ENCODE measurements at places on chromosomes 3 and 15. TPM values are rescaled to one million over a fixed set of nuclear protein-coding genes. Genes with fewer than 3 reads are reported as not detected.

PIF1 gene
- 19.1 TPM for total RNA-seq

- peak; percentile 66 for DNase-seq
Measured at GRCh38 chr3:179260949-179261765, 10.2 kb upstream of the KCNMB3 start.

CMTM7 gene
- total RNA-seq: 59.7 TPM

HCLS1 gene
- 234 TPM for total RNA-seq

MYLK gene
- total RNA-seq: 0.27 TPM

GRCh38 chr3:176737480-176738110 is 459.7 kb downstream of the TBL1XR1 start:
- no peak for DNase-seq

GRCh38 chr15:36691579-36692357 is 112.3 kb downstream of the CDIN1 start:
- DNase-seq: no peak

PTPRG gene
- 4.4 TPM for total RNA-seq

DNA sequence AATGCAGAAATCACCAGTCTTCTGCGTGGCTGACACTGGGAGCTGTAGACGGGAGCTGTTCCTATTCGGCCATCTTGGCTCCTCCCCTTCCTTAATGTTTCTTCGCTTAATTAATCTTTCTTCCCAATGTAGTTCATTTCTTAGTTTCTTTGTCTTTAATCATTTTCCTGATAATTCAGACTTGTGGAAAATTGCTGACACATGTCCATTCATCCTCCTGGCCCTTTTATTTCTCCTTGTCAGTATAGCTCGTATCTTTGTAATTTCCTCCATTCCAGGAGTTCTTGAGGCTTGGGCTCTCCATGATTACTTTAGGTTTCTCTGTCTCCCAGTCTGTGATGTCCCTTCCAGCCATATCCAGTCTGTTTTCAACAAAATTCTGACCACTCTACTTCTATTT is 98.7 kb downstream of the UBE2E2 start:
- DNase-seq: no peak

MESD gene
- total RNA-seq: 29.5 TPM

SCAMP5 gene
- total RNA-seq: 2.0 TPM

GRCh38 chr3:49173792-49174170 is 2.4 kb downstream of the KLHDC8B start:
- no peak for DNase-seq

- DNase-seq: no peak
Measured at GRCh38 chr3:129777806-129778205, 115.7 kb downstream of the TMCC1 start.

GRCh38 chr3:114847564-114847963 is 299.5 kb downstream of the ZBTB20 start:
- DNase-seq: no peak

DNA sequence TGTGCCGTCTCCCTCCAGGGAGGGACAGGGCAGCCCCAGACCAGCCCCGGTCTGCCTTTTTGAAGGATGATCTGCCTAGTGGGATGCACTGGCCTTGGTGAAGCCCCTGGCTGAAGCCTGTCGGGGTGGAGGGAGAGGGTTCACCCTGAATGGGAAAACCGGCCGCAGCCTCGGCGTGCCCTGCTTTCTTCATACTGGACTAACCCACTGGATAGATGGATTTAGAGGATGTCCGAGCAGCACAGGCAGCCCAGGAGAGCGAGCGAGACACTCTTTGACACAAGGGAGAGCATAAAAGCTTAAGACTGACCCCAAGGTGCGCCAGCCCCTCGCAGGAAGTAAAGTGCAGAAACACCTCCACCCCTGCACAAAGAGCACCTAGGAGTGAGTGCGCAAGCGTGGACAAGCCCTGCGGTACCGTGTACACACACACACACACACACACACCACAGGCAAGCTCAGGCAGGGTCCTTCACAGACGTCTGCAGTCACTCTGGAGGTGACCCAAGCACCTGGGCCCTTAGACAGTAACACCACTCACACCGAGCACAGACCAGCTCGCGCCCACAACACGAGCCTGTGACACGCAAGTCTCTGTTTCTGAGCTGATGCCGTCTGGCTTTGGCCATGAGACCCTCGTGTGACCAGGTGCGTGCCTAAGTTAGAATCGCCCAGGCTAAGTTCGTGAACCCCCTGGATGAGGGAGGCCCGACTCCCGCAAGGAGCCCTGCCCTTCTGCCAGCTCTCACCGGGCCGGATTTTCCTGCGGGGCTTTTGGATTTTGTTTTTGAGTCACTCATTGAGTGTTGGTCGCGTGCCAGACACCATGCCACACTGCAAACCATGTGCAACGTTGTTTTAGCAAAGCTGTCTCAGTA is 11.3 kb downstream of the SEMA4B start:
- no peak for DNase-seq

LCTL gene
- not detected for total RNA-seq

DNA sequence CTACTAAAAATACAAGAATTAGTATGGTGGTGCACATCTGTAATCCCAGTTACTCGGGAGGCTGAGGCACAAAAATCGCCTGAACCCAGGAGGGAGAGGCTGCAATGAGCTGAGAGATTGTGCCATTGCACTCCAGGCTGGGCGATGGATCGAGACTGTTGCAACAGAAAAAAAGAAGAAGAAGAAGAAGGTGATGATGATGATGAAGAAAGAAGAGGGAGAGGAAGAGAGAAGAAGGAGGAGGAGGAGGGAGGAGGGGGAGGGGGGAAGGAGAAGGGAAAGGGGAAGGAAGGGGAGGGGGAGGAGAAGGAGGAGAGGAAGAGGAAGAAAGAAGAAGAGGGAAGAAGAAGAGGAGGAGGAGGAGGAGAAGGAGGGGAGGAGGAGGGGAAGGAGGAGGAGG is 33.2 kb upstream of the ZNF710 start:
- DNase-seq: no peak

DNA sequence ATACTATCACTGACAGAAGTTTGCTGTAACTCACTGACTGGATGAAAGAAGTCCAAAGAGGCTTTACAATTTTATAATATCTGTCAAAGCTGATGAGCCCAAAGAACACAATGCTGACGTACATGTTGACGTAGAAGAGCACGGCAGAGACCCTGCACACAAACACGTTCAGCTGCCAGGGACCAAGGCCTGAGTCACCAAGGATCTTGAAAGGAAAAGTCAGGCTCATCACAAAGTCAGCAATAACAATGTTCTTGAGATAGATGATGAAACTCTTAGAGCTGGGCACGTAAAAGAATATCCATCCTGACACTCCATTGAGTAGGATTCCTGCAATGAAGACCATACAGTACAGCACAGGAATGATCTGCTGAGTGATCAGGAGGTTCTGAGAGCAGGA is 10.9 kb upstream of the GPR171 start:
- no peak for DNase-seq

GRCh38 chr3:112086076-112086854 is at the start of gene C3orf52:
C3orf52 (plus strand) TSS chr3:112086389; CDS start chr3:112086408, 19 bp downstream.
- DNase-seq: peak; percentile 74

DNA sequence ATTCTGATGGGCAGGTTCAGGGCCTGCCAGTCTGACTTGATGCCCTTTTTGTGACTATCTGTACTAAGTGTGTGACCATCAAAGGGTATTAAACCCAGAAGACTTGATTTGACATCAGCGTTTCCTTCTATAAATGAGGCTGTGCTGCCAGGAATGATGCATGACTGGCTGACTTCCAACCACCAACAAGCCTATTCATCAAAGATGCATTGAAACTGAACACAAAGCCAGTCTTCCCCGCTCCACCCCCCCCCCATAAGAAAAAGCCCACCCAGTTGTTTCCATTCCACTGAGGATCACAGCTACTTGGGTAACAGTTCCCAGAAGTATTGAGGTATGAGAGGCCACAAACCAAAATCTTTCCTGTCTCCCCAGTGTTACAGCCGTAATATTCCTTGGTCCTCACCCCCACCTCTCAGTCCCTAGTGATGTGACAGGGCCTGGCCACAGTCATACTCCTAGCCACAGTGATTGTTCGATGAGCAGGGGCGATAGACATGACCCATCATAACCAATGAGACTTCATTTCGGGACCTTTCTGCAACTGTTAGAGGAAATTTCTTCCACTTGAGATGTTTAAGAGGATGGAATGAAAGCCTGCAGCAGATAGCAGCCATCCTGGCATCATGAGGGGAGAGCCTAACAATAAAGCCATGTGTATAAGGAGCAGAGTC is 22.6 kb downstream of the SH3BP5 start:
- DNase-seq: no peak

GALNT15 gene
- not detected for total RNA-seq

GRCh38 chr3:125062904-125063618 is 7.3 kb upstream of the HEG1 start:
- DNase-seq: no peak

- no peak for DNase-seq
Measured at GRCh38 chr3:28556195-28556594, 207.6 kb upstream of the AZI2 start.

ZPLD1 gene
- not detected for total RNA-seq

REC114 gene
- not detected for total RNA-seq

SOX14 gene
- not detected for total RNA-seq

DNA sequence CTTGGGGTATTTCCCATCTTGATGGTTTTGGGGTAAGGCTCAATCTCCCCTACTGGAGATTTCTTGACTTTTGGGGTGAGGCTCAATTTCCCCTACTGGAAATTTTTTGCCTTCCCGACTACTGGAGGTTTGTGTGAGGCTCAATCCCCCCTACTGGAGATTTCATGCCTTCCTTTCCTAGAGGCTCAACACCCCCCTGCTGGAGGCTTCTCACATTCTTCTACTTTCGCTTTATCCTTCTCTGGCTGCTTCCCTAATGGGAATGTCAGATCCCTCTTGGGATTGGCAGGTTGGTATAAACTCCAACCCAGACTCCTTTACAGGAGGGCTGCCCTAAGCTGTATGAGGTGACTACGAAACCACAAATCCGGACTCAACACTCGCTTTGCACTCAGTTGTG is 49.2 kb downstream of the KATNBL1 start:
- DNase-seq: no peak

DNA sequence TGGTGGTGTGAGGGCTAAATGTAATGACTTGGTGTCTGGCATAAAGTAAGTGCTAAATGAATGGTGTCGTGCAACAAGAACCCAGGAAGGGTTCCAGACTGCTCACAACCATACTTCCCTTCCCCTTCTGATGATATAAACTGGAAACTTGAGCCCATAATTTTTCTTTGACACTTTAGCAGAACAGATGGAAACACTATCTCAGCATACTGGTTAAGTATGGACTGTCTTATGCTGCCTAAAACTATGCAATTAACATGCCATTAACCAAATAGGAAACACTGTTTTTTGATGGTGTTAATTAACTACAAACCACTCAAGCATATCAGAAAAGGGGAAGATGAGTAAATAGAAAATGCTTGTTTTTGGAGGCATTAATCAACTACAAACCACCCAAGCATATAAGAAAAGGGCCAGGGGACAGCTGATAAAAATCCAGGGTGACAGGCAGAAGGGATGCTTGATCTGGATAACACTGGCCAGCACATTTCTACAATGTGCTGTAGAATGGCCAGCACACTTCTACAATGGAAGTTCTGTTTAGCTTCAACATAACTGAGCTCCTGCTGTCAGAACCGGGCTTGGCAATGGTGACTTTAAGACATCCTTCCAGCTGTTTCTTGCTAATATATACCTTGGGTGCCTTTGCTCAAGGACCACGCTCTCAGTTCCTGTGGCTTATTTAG is 85.5 kb upstream of the FAM3D start:
- no peak for DNase-seq

CSPG4 gene
- not detected for total RNA-seq
